Right ventricle myocardium inferior (tissue), 1 donor: ENCODE measurements at places on chromosomes 2 and 18.

- no peak for DNase-seq
These were observed 499.8 kb downstream of the PID1 start for GRCh38 chr2:228771315-228771714.

- DNase-seq = no peak
These were observed 101.7 kb upstream of the ZSWIM2 start for GRCh38 chr2:186950694-186951093.

GRCh38 chr2:164141271-164141670 lies 405.5 kb upstream of the FIGN start:
- no peak for DNase-seq

GRCh38 chr18:5630057-5630899 lies 86.5 kb upstream of the EPB41L3 start:
- peak; percentile 89 for DNase-seq

GRCh38 chr2:189183170-189183569 lies 3.6 kb upstream of the COL5A2 start:
- no peak for DNase-seq

- peak; percentile 80 for DNase-seq
These were observed 74.8 kb downstream of the B3GNT2 start for GRCh38 chr2:62270728-62271127.
